ENCODE measurements at places on chromosomes 3 and 15.

DNA sequence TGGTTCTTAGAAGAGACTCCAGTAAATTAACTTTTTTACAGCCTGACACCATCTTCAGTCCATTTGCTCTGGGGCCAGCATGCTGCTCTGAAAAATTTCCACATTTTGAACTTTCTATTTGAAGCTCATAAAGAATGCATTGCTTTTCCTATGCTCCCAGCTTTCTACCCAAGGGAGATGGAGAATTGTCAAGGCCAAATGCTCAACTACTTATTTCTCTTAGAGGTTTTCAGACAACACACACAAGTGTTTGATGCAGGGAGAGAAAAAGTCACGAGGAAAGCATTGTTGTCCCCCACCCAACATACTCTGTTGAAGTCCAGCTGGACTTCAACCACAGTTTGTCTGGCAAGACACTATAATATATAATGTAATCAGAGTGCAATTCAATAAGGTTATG lies 100.3 kb upstream of the CADPS start:
- DNase-seq, result no peak

DNA sequence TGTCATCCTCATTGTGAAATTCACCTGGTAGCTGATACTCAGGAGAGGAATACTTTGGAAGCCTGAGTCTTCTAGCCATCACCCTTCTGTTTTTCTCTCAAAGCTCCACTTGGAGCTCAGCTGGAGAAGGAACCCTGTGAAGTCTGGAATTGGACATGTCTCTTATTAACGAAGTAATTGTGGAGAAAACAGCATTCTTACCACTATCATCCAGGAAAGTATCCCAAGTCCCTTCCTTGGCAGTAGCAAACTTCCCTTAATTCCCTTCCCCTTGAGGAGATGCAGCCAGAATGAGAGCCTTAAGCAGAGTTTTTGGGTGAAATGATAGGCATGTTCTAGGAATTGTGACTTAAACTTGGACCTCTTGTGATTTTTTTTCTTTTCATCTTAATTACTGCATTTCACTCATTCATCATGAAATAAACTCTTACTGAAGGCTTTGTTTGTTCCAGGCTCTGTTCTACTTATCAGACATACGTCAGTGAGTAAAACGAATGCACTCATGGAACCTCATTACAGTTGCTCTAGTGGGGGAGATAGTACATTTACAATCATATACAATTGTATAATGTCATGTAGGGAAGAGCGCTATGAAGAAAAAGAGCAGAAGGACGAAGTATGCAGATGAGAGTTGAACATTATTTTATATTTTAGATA lies 30.5 kb upstream of the TCF12 start:
- DNase-seq, result no peak

- no peak for DNase-seq
Observed at GRCh38 chr3:13615019-13615528, 66.1 kb downstream of the FBLN2 start.

DNA sequence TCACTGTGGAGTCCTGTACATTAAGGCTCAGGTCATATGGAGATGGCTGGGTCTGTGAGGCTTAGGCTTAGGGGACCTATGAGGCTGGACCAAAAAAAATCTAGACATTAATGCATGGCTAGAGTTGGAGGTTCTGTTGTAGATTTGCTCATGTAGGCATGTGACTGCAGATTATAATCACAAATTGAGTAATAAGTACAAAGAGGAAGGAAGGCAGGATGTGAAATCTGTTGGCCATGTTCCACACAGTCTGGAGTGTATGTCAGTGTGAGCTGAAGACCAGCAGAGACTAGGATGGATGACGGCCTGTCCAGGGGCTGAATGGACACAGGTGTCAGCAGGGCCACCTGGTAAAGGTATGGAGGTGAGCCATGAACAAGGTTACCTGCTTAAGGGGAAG lies at the start of gene ST3GAL6:
TSS of gene ST3GAL6 (plus strand) at position 265 of the 400 bp plus-strand sequence. CDS start 5,101 bp downstream, outside the sequence.
- DNase-seq, result no peak

DNA sequence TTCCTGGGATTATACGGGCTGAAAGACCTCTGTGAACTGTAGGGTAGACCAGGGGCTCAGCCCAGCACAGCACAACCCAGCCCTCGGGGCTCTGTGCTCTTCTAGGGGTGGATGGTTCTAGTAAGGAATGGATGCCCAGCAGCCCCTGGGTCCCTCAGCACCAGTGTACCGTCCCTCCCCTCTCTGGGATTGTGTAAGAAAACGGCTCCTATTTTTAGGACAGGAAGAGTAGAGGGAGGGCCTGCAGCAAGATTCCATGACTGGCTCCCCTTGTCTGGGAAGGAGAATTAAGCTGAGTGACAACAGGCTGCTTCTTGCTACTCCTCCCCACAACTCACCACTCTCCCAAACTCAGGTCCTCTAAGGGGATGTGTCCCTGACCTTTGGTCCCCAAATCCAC lies 270.8 kb upstream of the TOPAZ1 start:
- no peak for DNase-seq

All from stimulated activated naive CD4-positive, alpha-beta T cell (primary cell).